ENCODE measurements at places on chromosomes 1 and 21. TPM values are rescaled to one million over a fixed set of nuclear protein-coding genes. Genes with fewer than 3 reads are reported as not detected.
A peak's percentile ranks its signal among the peaks of the same experiment; 100 is the strongest.

The SOX13 gene
- total RNA-seq = 9.2 TPM

GRCh38 chr1:60102267-60103061 is 28.9 kb upstream of the C1orf87 start:
- H3K4me3 ChIP-seq = no peak overlapping the region
- no peaks in the 10 kb centered on the region for H3K4me1 ChIP-seq
- H3K27ac ChIP-seq = no peak overlapping the region
- DNase-seq = no peak
- no peaks in the 10 kb centered on the region for H3K27me3 ChIP-seq

DNA sequence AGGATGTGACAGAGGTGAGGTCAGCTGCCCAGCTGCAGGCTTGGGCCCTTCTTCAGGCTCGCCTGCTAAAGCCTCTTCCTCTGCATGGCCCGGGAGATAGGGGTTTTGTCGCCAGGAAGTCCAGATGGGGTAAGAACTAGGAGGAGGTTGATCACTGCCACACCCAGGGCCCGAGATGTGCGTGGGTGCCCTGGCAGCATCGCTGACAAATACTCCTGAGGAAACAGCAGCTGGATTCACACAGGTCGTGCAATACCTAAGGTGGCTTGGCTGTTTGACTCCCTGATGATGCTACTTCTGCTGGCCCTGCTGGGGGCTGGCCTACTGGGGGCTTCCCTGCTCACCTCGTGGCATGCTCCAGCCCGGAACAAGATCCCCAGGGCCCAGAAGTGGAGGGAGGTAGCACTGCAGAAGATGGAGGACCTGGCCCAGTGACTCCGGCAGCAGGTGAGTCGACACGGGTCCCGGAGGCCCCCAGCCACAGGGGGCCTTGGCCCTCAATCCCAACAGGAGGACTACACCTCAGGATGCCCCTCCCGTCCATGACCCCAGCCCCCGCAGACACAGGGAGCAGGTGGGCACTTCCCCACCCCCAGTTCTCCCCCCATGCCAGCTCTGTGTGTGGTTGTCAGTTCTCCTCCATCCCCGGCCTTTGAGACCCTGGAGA is 29.6 kb downstream of the FAAH start:
- DNase-seq = no peak
- no peak overlapping the region for H3K4me3 ChIP-seq
- H3K4me1 ChIP-seq = no peaks in the 10 kb centered on the region
- peaks cover 5% of the 10 kb centered on the region for H3K27me3 ChIP-seq
- no peak overlapping the region for H3K27ac ChIP-seq
- no peaks in the 10 kb centered on the region for H3K36me3 ChIP-seq

The ADGRL4 gene
- total RNA-seq = 19.6 TPM

- H3K4me3 ChIP-seq = no peak overlapping the region
- peaks cover 29% of the 10 kb centered on the region for H3K4me1 ChIP-seq
- peak overlapping the region; percentile 76 for H3K27ac ChIP-seq
- H3K27me3 ChIP-seq = no peaks in the 10 kb centered on the region
- no peaks in the 10 kb centered on the region for H3K36me3 ChIP-seq
- no peak for DNase-seq
Observed at GRCh38 chr1:93692451-93692861, 10.8 kb upstream of the BCAR3 start.

GRCh38 chr1:87108814-87109411 is 194.5 kb downstream of the HS2ST1 start:
- H3K27ac ChIP-seq = no peak overlapping the region
- H3K27me3 ChIP-seq = no peaks in the 10 kb centered on the region
- H3K36me3 ChIP-seq = no peaks in the 10 kb centered on the region
- H3K4me1 ChIP-seq = peaks cover 4% of the 10 kb centered on the region
- DNase-seq = peak; percentile 23

- H3K27ac ChIP-seq = peak overlapping the region; percentile 61
- no peaks in the 10 kb centered on the region for H3K27me3 ChIP-seq
- no peaks in the 10 kb centered on the region for H3K36me3 ChIP-seq
- peaks cover 10% of the 10 kb centered on the region for H3K4me1 ChIP-seq
- DNase-seq = peak; percentile 90
Observed at GRCh38 chr1:8889925-8890785, 11.7 kb upstream of the ENO1 start.

The KRTAP10-2 gene
- total RNA-seq = not detected

- no peaks in the 10 kb centered on the region for H3K27me3 ChIP-seq
- H3K27ac ChIP-seq = no peak overlapping the region
- H3K36me3 ChIP-seq = no peaks in the 10 kb centered on the region
Observed at GRCh38 chr1:219387211-219387610, 213.5 kb downstream of the LYPLAL1 start.

DNA sequence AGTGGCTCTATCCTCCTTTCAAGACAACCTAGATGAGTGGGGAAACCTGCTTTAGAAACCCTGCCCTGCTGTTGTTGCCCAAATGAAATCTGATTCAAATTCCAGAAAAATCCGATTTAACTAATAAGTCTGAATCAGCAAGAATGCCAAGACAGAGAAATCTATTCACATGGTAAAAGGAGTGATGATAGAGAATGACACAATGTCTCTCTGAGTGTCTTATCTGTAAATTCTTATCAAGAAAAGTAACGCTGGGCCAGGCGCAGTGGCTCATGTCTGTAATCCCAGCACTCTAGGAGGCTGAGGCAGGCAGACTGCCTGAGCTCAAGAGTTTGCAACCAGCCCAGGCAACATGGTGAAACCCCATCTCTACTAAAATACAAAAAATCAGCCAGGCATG is 13.7 kb upstream of the GUCA2A start:
- no peak overlapping the region for H3K4me3 ChIP-seq
- H3K36me3 ChIP-seq = peaks cover 3% of the 10 kb centered on the region
- peak; percentile 43 for DNase-seq

Measured in astrocyte (in vitro differentiated cells and primary cell).